ENCODE measurements at places on chromosomes 1 and 21.
A peak's percentile ranks its signal among the peaks of the same experiment; 100 is the strongest.

DNA sequence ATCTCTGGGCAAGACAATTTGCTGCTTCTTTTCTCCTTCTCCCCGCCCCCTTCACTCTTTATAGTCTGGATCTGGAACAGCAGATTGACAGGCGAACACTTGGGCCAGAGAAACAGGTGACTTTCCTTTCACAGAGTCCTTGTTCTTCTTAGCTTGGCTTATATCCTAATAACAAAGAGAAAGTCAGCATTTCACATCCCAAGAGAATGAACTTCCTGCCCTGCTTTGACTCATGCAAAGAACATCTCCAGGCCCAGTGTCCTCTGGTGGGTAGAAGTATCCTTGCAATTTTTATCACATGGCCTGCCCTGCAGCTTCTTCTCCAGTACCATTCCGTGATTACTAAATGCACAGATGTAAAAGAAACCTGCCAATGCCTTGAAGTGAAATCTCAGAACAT, 764.4 kb downstream of the ADGRL2 start:
- DNase-seq, result no peak

DNA sequence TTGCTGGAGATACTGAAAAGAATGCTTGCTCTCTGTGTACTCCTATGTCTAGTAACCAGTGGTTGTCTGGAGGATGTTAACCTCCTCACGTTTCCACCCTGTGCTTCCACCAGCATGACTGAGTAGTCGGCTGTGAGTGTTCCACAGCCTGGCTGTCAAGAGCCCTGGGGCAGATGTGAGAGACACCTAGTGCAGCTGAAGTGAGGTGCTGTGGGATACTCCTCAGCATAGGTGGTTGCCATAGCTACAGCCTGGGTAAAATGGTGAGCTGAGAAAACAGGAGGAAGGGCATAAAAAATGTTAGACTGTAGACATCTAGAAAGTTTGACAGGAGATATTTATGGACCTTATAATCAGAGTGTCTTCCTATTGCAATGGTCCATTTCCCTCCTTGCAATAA, 15.8 kb downstream of the IVL start:
- DNase-seq, result no peak

- DNase-seq, result no peak
These were observed 87.9 kb downstream of the ARHGEF10L start for GRCh38 chr1:17627239-17628052.

DNA sequence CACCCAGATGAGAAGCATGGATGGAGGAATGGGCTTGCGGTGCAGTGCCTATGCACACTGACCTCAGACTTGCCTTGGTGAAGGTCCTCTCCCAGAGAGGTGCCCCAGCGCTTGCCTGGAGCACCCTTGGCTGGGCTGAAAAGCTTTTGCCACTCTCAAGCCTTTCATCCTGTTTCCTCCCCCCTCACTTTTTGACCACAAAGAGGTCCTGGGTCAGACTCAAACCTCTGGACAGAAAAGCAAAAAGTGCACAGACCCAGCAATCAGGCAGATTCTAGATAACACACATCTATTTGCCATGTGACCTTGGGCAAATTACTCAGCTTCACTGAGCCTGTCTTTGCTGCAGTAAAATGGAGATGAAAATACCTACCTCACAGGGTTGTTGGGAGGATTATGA, 7.3 kb downstream of the TMEM35B start:
- DNase-seq, result no peak

- peak; percentile 49 for DNase-seq
These were observed 459.2 kb upstream of the RUNX1 start for GRCh38 chr21:35508139-35508888.

- DNase-seq, result no peak
These were observed 3.7 kb upstream of the PLOD1 start for GRCh38 chr1:11930571-11931445.

- DNase-seq, result no peak
These were observed 1.9 kb downstream of the CADM3 start for GRCh38 chr1:159173320-159173719.

- DNase-seq, result no peak
These were observed 125.9 kb downstream of the CLIC6 start for GRCh38 chr21:34794686-34795085.

- no peak for DNase-seq
These were observed 444.9 kb upstream of the PKN2 start for GRCh38 chr1:88239205-88239604.

- DNase-seq, result no peak
These were observed 35.4 kb upstream of the ZNF281 start for GRCh38 chr1:200445213-200445612.

GRCh38 chr1:28888915-28889314, 25.5 kb upstream of the EPB41 start:
- no peak for DNase-seq

DNA sequence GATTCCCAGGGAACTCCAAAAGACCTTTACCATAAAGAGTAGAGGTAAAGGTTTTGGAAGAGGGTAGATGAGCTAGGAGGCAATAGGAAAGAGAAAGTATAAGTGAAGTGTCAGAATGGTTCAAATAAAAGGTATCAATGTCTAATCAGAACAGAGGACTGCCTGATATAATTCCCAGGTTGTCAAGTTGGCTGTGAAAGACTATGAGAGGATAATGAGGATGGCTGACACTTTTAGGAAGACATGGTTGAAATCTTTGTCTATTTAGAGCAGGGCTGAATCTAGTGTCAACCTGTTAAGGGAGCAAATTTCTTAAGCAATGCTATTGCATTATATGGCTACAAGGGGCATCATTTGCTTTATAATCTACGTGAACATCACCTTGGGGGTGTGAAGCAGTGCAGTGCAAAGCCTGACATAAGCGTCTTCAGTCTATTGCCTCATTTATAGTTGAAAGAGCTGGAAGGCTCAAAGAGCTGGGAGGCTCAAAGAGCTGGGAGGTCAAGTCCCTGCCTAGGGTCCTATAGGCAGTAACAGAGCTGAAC, 308.3 kb upstream of the DEPDC1 start:
- DNase-seq, result no peak

DNA sequence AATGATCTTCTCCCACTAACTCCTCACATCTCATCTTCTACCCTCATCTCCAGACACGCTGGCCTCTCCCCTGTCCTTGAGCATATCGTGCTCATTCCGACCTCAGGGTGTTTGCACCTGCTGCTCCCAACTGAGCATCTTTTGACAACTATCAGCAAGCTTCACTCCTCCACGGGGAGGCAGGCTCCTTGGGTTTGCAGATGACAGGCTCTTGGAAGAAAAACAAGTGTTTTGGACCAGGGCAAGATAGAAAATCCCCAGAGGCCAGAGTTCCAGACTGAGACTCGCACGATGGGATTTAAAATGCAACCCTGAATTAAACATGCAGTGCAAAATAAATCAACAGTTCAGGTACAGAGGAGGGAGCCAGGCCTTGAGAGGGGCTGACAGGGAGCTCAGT, 246.7 kb downstream of the PTPRU start:
- DNase-seq, result no peak

DNA sequence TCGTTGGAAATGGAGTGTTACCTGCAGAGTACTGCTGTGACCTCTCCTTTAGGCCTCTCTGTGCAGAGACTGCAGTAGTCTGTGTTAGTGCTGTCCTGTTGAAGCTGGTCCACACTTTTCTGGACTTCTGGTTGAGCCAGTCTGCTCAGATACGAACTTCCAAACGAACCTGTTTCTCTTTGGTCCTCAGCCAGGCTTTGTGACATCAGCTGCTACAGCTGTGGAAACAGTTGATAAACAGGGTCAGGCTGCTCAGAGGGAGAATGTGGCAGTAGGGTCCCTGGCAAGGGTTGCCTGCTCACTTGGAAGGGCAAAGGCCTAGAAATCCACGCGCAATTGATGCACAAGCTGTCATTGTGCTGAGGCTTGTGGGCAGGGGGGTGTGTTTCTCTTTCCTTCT, 98.8 kb downstream of the NOS1AP start:
- DNase-seq, result no peak

GRCh38 chr1:225848030-225848955, 33.9 kb downstream of the TMEM63A start:
- peak; percentile 58 for DNase-seq

- no peak for DNase-seq
These were observed 170.1 kb downstream of the SIPA1L2 start for GRCh38 chr1:232459826-232460225.

- no peak for DNase-seq
These were observed 14.4 kb downstream of the PRCC start for GRCh38 chr1:156781585-156782186.

GRCh38 chr1:175152006-175152652, 40.4 kb downstream of the KIAA0040 start:
- DNase-seq, result peak; percentile 60

GRCh38 chr1:184825571-184825970, 70.9 kb upstream of the EDEM3 start:
- no peak for DNase-seq

- DNase-seq, result no peak
These were observed 5.2 kb upstream of the OXCT2 start for GRCh38 chr1:39776400-39776713.

All from DND-41 (cell line).